ENCODE measurements at places on chromosomes 3 and 15.

DNA sequence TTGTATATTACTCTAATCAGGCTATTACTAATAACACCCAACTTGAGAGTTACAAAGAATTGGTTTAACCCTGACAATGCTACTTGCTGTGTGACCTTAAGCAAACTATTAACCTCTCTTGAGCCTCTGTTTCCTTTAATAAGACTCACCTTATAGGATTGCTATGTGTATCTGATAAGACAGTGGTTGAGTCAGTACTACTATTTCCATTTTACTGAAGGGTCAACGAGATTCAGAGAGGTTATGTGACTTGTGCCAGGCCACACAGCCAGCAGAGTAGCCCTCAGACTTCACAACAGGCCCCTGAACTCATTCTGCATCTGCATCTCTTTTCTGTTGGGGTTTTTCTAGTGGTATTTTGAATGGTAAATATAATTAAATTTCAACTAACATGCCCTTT, 420.1 kb downstream of the MAGI1 start:
- no peak for DNase-seq

- no peak for DNase-seq
Observed at GRCh38 chr3:101816215-101817149, 32.8 kb upstream of the NFKBIZ start.

GRCh38 chr15:83193721-83194120, 13.9 kb downstream of the HDGFL3 start:
- no peak for DNase-seq

DNA sequence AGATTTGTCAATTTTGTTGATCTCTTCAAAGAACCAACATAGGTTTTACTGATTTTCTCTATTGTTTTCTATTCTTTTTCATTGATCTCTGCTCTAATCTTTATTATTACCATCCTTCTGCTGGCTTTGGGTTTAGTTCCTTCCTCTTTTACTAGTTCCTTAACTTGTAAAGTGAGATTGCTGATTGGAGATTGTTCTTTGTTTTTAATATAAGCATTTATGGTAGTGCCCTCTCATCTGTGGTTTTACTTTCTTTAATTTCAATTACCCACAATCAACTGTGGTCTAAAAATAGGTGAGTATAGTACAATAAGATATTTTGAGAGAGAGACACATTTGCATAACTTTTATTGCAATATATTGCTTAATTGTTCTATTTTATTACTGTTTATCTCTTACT, 13.2 kb upstream of the CLRN1 start:
- DNase-seq, result no peak

DNA sequence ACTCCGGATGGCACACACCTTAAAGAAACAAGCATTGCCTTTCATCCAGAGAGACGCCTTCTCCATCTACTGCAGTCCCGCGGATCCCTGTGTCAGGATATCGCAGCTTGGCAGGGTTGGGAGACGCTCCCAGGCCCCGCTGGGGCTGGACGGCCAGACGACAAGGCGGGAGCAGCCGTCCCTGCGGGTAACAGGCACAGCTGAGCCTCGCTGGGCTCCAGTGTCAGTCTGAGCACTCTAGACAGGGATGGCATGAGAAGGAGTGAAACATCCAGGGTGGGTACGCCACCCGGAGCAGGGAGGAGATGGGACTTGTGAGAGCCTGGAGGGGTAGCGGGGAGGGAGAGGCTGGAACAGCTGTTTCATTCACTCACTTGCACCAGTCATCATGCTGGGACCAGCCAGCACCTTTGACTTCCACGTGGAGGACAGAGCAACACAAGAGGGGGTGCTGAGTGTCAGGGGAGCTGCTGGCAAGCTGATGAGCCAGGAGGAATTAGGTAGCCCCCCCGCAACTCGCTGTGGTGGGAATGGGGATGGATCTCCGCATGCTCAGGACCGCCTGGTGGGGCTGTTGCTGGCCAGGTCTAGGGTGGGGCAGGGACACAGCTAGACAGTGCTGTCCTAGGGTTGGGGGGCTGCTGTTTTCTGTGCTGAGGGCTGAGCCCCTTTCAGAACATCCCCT, 31.6 kb upstream of the SNRPA1 start:
- no peak for DNase-seq

DNA sequence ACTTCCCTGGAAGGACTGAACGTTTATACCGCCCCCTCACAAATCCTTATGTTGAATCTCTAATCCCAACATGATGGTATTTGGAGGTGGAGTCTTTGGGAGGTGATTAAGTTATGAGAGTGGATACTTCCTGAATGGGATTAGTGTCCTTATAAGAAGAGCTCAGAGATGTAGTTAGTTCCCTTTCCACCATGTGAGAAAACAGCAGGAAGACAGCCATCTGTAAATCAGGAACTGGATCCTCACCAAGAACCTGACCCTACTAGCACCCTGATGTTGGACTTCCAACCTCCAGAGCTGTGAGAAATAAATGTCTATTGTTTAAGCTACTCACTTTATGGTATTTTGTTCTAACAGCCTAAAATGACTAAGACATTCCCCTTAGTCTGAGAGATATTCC, 33.3 kb upstream of the SACM1L start:
- DNase-seq, result no peak

- DNase-seq, result no peak
Observed at GRCh38 chr3:98875535-98875934, 26.0 kb downstream of the DCBLD2 start.

DNA sequence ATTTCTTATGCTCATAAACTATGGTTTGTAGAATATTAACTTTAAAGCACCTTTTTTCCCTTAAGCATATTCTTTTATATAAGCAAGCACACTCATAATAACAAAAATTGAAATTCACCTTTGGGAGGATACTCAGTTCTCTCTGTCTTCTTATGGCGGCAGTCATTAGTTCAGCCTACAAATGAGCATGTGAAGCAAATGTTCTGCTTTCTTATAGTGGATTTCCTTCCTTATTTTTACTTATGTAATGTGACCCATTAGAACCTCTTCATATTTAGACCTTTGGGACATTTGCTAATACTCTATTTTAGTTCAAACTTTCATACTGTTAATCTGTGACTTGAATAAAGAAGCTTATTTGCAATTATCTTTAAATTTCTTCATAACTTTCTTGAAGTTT, at the start of gene P2RY13:
P2RY13 (minus strand) TSS at position 187 of the 400 bp plus-strand sequence; CDS start at position 166, 21 bp downstream.
- no peak for DNase-seq

DNA sequence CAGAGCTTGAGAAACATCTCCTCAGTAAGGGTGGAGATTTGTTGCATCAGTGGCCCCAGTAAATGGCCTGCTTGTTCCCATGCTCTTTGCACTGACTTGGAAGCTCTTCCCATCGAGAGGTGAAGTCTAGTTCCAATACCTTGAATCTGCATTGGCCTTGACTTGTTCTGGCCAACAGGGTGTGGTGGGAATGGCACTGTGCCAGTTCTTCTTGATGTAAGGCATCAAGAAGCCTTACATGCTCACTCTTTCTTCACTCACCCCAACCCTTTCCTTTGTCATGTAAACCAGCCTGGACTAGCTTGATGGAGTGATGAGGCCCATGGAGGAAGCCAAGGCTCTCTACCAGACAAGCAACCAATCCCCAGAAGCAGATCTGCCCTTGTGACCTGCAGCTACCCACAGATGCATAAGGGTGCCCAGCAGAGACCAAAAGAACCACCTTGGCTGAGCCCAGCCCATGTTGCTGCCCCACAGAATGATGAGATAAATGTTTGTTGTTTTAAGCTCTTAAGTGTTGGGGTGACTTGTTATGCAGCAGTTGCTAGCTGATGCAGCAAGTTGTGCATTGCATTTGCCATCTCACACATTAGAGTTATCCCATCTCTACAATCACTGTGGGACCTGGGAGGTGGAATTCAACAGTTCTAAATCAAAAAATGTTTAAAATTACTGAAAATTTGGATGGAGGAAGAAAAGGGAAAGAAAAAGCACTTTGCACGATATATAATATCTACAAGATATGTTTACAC, 11.1 kb upstream of the MGLL start:
- no peak for DNase-seq

GRCh38 chr3:133881492-133881891, 14.2 kb downstream of the RAB6B start:
- no peak for DNase-seq

DNA sequence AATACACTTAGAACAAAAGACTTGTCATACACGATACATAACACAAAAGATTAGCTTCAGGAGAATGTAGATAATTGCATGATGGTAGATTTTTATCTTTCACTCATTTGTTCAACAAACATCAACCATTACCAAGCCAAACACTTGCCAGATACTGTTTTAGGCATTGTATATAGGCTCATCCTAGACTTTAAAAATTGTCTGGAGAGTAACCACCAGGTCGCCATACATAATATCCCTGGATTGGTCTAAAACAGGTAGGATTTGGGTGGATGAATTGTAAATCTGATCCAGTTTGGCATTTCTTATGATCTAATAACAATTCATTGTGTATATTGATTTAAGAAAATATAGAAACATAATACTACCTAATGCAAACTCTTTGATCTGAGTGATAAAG, 22.8 kb downstream of the GPR15 start:
- DNase-seq, result no peak

DNA sequence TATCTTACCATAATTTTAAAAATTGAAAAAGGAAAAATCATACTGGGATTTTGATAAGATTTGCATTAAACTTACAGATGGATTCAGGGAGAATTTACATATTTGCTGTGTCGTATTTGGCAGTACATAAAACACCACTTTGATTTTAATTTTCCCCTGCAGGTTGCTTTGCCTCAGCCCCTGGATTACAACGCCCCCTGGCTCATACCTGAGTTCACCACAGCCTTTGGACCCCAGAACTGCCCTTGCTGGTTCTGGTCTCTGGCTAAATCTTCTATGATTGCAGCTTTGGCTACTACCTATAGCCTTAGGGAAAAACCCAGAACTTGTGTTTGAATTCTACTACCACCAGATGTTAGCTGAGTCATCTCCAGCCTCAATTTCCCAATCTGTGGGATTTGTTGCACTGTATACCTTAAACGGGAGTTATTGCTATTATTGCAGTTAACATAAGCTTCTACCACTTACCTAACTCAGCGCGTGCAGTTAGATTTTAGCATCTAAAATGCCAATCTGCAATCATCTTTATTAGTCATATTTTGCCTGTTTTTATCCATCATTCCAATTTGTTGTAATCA, 315.7 kb upstream of the GADL1 start:
- peak; percentile 38 for DNase-seq

Measured in iPS-NIHi11 (cell line).